AG09309 (cell line): ENCODE measurements at places on chromosomes 12 and 14.

GRCh38 chr12:114000861-114001260, 34.7 kb upstream of the RBM19 start:
- no peak for DNase-seq

- no peak for DNase-seq
Observed at GRCh38 chr12:116380108-116380507, 102.6 kb upstream of the MED13L start.

DNA sequence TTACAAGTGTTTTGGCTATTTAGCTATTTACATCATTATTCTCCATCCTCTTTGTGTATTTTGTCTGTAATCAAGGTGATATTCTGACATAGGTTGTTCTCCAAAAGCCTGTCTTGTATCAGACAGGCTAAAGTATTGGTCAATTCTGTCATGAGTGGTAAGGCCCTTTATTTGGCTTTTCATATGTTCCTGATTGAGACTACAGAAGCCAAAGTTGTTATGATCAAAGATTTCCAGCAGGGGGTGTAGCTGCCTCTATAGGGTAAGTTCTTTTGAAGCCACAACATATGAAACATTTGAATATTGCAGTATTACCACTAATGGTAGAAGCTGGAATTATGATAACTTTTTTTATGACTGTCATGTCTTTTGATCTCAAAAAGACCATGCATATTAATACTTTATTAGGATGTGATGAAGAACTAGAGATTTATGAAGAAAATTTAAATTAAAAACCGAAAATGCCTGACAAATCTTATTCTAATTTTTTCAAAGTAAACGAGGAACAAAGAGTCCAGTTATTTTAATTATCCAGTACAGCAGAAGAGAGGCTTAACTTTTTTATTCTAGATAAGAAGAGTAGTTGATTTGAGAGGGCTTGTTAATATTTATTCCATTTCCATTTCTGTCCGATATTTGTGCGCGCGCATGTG, 3.4 kb upstream of the ARHGAP5 start:
- peak; percentile 71 for DNase-seq

DNA sequence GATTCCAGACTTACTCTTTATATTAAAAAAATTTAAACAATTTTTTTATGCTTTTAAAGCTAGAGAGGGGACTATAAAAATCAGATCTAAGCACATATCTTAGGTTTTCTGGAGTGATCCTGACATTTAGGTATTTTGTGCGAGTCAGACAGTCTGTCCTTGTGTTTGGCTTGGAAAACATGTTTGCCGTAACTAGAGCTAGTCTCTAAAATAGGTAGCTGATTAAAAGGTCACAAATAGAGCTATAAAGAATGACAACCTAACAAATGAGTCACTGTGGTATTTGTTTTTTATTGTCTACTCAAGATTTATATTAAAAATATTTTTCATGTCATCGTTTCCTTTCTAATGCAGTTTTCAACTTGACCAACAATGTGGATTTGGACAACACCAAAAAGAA, 73.4 kb downstream of the MNAT1 start:
- DNase-seq, result no peak

DNA sequence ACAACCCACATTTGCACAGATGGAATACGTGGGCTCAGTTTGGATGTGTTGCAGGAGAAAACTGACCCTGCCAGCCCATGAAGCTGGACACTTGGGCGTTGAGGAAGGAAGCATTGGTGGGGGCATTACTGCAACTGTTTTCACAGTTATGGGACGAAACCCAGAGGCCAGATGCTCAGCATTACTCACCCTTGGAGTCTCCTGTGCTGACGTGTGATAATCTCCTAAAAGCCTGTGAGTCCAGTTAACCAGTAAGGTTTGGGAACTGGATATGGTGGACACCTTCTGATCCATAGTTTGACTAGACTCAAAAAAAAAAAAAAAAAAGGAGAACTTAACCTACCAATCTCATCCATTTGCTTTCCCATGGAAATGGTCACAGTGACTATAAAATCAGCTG, 52.8 kb upstream of the EGLN3 start:
- DNase-seq, result no peak

DNA sequence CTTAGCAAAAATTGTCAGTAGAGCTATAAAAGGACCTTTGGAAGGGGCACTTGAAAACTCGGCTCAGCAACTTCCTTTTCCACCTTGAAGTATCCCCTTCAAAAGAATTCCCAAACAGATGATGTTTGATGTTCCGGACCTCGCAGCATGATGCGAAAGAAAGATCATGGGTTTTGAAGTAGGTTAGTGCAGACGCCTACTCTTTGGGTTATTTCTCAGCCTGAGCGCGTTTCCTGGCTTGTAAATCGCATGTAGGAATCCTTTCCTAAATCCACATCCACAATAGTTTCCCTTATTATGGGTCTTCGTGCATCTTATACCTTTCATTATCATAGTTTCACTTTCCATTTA, 584 bp upstream of the NEDD1 start:
- no peak for DNase-seq

DNA sequence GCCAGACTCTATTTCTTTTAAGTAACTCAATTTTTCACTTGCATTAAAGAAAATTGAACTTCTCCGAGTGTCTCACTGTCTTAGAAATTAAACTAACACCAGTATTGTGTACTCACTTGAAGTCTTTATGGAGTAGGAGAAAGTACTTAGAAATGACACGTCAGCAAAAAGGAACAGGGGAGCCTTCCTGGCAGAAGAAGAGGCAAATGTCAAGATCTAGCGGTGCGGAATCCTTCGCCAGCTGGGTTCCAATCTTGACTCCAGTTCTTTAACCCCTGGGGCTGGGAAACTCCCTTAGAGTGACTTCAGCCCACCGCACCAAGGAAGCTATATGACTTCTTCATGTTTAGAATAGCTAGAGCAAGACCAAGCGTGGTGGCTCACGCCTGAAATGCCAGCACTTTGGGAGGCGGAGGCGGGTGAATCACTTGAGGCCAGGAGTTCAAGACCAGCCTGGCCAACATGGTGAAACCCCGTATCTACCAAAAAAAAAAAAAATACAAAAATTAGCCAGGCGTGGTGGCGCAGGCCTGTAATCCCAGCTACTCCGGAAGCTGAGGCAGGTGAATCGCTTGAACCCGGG, 34.4 kb downstream of the WBP11 start:
- DNase-seq, result no peak

DNA sequence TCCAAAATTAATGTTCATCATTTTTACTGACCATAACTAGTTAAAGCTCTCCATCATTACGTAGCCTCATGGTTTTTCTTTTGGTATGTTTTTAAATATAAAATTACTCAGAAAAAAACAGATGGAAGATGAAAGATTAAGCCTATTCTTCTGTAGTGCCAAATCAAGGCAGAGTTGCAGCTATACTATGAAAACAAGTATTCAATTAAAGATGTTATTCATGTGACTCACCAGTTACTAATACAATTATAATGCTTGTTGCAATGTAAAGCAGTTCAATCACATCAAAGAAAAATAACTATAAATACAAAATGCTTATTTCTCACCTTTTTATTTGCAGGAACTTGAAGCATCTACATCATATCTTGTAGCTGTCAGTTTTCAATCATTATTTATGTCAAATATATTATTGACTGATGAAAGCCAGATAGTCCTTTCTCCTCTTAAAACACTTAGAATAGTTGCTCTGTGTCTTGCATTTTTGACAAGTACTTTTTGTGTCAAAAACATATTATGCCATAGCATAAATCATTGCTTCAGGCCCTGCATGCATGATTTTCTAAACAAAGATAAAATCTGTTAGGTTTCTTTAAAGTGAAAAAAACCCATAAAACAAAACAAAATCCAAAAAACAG, 36.0 kb upstream of the TRHDE start:
- DNase-seq, result no peak

DNA sequence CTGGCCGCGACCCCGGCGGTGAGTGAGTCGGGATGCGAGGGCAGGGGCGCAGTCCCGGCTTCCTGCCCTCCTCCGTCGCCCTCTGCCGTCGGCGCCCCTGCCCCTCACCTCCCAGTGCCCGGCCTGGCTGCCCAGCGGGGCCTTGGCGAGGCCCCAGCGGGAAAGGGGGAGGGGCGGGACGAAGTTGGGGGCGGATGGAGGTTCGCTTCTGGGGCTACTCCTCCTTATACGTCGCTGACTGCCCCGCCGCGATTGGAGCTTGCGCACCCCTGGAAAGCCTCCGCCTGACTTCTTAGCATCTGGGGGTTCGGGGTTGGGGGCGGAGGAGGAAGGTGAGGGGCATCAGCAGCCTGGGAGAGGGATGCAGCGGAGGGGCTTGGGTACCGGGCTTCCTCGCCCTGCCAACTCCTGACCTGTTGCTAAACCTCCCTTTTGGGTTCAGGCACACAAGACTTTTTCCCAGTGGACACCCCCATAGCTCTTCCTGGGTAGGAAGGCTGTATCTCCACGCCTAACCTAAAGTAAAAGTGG, 406 bp downstream of the TMEM263 start:
- DNase-seq, result no peak

- no peak for DNase-seq
Observed at GRCh38 chr12:67449591-67450052, 180.5 kb downstream of the CAND1 start.

- peak; percentile 8 for DNase-seq
Observed at GRCh38 chr12:79844693-79845092, 90.2 kb downstream of the PPP1R12A start.

DNA sequence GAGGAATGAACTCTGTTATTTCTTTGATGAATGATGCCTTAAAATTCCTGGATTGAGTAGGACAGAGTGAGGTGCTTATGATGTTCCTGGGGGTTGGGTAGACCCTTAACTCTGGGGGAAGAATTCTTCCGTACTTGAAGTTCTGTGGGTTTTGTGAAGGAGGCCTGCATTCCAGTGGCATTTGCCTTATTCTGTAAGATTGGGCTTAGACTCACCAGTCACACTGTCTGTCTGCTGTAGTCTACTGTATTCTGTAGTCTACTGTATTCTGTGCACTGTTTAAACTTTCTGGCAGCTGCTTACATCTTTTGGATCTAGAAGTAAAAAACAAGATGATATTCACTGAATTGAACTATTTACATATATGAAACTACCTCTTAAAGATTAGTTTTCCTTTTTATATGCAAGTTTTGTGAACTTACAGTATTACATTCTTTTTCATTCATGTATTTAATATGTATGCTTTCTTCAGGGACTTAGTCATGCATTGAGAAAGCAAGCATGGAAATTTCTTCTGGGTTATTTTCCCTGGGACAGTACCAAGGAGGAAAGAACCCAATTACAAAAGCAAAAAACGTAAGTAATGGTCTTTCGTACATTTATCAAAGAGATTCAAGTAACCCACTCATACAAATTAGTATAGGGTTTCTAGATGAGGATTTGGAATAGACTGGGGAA, 42.3 kb upstream of the TPH2 start:
- no peak for DNase-seq

GRCh38 chr14:31934767-31935266, 142.3 kb upstream of the ARHGAP5 start:
- DNase-seq, result no peak

- DNase-seq, result no peak
Observed at GRCh38 chr14:58617619-58618018, 20.1 kb upstream of the DACT1 start.

DNA sequence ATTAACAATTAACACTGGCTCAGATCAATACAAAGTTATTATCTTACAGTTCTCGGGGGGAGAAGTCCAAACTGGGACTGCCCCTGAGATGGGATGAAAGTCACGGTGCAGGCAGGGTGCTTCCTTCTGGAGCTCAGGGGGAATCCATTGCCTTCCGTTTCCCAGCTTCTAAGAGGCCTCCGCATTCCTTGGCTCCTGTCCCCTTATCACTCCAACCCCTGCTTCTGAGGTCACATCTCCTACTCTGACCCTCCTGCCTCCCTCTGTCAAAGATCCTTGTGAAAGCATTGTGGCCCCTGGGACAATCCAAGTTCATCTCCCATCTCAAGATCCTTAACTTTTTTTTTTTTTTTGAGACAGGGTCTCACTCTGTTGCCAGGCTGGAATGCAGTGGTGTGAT, 30.8 kb downstream of the SCARB1 start:
- DNase-seq, result no peak

- no peak for DNase-seq
Observed at GRCh38 chr14:100384819-100385813, 62.0 kb downstream of the SLC25A47 start.

GRCh38 chr12:78101946-78102635, 271.4 kb downstream of the NAV3 start:
- no peak for DNase-seq

GRCh38 chr12:53101931-53102781, 1.1 kb upstream of the SOAT2 start:
- no peak for DNase-seq

DNA sequence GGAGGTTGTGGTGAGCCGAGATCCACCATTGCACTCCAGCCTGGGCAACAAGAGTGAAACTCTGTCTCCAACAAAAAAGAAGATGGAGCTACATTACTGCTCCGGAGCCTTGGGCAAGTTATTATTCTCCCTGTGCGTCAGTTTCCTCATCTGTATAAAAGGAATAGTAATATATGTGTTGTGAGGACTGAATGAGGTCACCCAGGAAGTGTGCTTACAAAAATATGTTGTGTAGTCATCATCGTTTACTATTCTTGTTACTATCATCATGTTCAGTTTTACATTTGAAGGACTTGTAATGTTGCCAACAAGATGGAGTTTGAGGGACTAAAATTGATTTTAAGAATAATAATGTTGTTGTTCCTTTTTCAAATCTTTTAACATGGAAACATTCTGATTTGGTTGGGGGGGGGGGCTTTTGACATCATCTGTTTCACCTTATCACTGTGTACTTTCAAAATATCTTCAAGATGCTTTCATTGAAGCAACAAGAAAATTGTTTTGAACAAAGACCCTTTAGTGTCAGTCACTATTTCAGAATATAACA, 156.8 kb downstream of the PDE3A start:
- no peak for DNase-seq

- peak; percentile 59 for DNase-seq
Observed at GRCh38 chr12:52442600-52443061, 8.5 kb upstream of the KRT75 start.

DNA sequence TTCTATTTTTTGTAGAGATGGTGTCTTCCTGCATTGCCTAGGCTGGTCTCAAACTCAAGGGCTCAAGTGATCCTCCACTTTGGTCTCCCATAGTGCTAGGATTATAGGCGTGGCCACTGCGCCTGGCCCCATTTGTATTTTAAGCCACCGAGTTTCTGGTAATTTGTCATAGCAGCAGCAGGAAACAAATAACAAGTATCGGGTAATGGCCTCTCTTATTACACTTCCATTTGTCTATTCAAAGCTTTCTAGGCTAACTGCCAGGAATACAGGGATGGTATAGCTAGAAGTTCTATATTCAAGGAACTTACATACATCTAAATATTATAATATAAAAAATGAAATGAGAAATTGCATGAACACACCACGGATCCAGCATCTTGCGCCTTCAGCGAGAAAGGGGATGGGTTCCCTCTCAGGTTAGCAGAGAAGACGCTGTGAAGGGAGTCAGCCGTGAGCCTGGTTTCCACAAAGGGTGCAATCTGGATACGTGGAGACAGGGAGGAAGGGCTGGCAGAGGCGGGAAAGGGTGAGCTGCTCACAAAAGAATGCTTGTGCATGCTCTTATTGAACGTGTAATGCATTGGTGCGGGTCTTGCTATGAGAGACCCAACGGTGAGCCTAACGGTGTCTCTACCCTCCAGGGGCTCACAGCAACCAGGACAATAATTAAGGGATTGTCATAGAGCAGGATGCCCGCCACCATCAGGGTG, 9.5 kb downstream of the BDKRB1 start:
- no peak for DNase-seq

GRCh38 chr12:30166006-30166795, 382.5 kb upstream of the TMTC1 start:
- no peak for DNase-seq

GRCh38 chr12:94704452-94705306, 54.3 kb upstream of the TMCC3 start:
- peak; percentile 13 for DNase-seq
